ENCODE measurements at places on chromosomes 7 and 10. TPM values are rescaled to one million over a fixed set of nuclear protein-coding genes. Genes with fewer than 3 reads are reported as not detected.

- peak; percentile 88 for DNase-seq
Observed at GRCh38 chr10:93482145-93482834, at the start of gene MYOF. Gene MYOF (minus strand): TSS chr10:93482334. CDS start chr10:93482194, 140 bp downstream.

GRCh38 chr7:30255064-30255769 lies 29.2 kb upstream of the ZNRF2 start:
- DNase-seq, result no peak

DNA sequence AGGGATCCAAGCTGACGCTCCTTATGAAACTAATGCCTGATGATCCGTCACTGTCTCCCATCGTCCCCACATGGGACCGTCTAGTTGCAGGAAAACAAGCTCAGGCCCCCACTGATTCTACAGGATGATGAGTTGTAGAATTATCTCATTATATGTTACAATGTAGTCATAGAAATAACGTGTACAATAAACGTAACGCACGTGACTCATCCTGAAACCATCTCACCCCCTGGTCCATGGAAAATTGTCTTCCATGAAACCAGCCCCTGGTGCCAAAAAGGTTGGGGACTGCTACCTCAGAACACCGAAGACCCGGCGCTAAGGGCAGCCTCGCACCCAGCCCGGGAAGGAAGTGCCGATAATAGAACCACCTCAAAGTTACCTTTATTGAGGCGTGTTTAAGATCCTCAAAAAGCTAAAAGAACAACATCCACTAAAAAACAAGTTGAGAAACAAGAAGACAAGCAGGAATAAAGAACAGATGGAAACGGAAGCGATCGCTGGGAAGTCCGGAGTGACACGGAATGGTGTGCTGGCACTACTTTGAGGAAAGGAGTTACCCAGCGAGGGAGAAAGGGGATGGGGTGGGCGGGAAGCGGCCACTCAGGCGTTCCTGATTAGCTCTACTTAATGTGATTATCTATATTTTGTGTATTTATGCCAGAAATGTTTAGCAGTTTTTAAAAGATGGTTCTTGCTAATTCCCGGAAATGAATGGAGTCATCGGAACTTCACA lies 50.1 kb upstream of the PRKAR1B start:
- no peak for DNase-seq

- DNase-seq, result no peak
Observed at GRCh38 chr10:63525021-63525420, 3.8 kb downstream of the REEP3 start.

DNA sequence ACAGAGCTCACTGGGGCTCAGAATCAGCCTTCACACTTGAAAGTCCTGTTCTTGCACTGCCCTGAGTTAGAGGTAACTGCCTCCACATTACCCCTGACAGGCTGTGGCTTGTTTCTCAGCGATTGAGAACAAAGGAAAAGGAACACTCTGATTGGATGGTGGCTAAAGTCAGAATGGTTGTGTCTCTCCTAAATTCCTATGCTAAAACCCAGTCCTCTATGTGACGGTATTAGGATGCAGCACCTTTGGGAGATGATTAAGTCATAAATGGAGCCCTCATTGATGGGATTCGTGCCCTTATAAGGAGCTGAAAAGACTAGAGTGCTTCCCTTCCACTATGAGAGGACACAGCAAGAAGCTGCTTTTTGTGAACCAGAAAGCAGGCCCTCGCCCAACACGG lies 38.9 kb upstream of the DGKI start:
- DNase-seq, result no peak

The KLLN gene
- 0.60 TPM for polyA plus RNA-seq

The OR2A1 gene
- not detected for polyA plus RNA-seq

The ASZ1 gene
- not detected for polyA plus RNA-seq
